Naive thymus-derived CD4-positive, alpha-beta T cell (primary cell): ENCODE measurements at places on chromosomes 7 and 10. TPM values are rescaled to one million over a fixed set of nuclear protein-coding genes. Genes with fewer than 3 reads are reported as not detected.

- no peaks in the 10 kb centered on the region for H3K4me1 ChIP-seq
- no peak overlapping the region for H3K4me3 ChIP-seq
- no peak overlapping the region for H3K27ac ChIP-seq
- H3K36me3 ChIP-seq: no peaks in the 10 kb centered on the region
- DNase-seq: no peak
- H3K27me3 ChIP-seq: no peaks in the 10 kb centered on the region
Measured at GRCh38 chr7:156184164-156184563, 371.9 kb upstream of the SHH start.

DNA sequence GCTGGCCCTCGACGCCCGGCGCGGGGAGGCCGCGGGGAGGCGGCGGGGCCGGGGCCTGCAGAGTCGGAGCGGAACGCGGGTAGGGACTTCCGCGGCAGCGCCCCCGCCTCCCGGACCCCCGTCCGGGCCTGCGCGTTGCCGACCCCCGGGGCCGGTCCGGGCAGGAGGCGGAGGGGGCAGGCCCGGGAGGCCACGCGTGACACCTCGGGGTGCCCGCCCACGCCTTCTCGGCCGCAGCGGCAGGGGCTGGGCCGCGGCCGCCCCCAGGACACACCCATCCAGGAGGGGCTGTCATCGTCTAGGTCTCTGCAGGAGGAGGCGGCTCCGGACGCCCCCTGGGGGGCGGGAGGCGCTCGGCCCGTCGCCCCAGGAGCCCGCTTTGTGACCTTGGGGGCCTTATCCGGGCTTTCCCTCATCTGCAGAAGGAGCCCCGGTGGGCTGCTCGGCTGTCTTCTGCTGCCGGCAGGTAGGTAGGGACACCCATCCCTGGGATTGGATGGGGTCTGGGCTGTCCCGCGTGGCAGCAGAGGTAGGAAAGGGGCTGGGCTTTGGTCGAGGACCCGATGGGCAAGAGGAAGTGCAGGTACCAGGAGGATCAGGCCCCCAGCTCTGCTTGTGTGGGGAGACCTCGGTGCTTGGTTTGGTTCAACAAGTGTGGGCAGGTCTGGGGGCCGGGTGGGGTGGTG lies 569 bp downstream of the ZNF316 start:
- H3K27me3 ChIP-seq: no peaks in the 10 kb centered on the region
- peak overlapping the region; percentile 76 for H3K27ac ChIP-seq
- DNase-seq: peak; percentile 72

GRCh38 chr10:115948465-115948864 lies 324.5 kb downstream of the GFRA1 start:
- no peak for DNase-seq
- H3K4me1 ChIP-seq: no peaks in the 10 kb centered on the region
- no peak overlapping the region for H3K27ac ChIP-seq
- no peaks in the 10 kb centered on the region for H3K27me3 ChIP-seq
- no peak overlapping the region for H3K4me3 ChIP-seq
- H3K36me3 ChIP-seq: no peaks in the 10 kb centered on the region

DNA sequence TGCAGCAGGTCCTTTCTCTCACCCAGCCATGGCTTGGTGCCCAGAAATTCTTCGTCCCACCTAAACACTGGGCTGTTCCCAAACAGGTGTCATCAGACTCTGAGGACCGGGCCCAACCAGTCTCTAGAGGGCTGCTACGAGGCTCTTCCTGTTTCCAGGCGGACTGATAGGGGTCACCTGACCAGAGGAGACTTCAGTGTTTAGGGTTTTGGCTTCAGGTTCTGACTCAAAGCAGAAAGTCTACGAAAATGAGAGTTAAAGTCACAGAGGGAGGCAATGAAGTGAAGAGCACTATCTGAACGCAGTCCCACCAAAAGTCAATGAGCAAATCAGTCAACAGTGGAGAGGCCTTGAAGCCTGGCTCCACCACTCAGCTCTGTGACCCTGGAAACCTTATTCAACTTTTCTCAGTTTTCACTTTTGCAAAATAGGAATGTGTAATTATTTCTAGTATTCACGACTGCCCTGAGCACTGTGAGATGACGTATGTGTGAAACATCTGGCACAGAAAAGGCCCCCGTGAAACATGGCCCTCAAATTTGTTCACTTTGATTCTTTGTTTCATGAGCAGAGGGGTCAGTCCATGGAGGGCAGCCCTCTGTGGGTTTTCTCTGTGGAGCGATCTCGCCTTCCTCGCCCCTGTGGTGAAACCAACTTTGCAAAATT lies 189.9 kb upstream of the PDE1C start:
- no peak for DNase-seq
- H3K27me3 ChIP-seq: no peaks in the 10 kb centered on the region
- no peaks in the 10 kb centered on the region for H3K36me3 ChIP-seq
- no peak overlapping the region for H3K4me3 ChIP-seq
- no peak overlapping the region for H3K27ac ChIP-seq

PRDX3 gene
- total RNA-seq: 36.7 TPM
